Urinary bladder (tissue), 4 donors: ENCODE measurements at places on chromosomes 12 and 14.

DNA sequence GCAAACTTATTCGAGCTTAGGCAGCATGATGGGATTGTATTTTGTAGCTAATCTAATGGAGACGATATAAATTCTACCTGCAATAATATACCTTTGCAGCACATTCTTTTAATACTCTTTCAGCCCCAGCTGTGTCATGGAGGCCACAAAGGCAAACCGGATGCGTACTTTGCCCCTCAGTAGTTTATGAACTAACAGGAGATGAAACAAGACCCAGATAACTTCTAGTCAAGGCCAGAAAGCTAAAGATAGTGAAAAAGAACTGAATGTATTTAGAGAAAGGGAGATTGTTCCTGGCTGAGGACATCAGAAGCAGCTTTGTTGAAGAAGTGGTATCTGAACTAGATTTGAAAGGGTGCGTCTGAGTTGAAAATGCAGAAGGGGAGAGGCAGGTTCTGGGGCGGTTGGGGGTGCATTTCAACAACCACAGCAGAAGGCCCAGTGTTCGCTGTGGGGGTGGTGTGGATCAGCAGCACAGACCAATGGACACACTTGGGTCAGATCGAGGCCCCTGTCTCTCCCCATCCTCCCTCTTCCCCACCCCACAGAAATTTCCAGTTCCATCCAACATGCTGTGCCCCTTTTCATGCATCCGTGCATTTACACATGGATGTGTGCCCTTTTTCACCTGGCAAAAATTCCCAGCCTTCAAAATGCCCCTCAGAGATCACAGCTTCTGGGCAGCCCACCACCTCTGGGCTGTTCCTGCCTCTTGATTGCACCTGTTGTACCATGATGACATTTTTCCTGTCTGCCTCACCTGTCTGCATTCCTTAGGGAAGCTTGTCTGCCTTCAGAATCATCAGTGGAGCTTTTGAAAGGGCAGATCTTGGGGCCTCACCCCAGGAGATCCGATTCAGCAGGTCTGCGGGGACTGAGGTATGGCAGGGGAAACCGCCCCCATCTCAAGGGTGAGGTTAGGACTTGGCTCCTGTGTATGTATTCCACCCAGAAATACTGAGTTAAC, 2.2 kb downstream of the ZNF839 start:
- DNase-seq: no peak

GRCh38 chr12:26830783-26831551, 2.0 kb downstream of the ITPR2 start:
- no peak for DNase-seq

GRCh38 chr12:22268406-22268805, 66.1 kb downstream of the ST8SIA1 start:
- DNase-seq: no peak

- peak; percentile 5 for DNase-seq
These were observed 699 bp downstream of the KTN1 start for GRCh38 chr14:55580470-55581341.

- no peak for DNase-seq
These were observed 37.7 kb downstream of the CCDC175 start for GRCh38 chr14:59538936-59539335.

GRCh38 chr12:12195081-12195480, 71.8 kb downstream of the LRP6 start:
- no peak for DNase-seq

GRCh38 chr14:29805415-29806123, 122.1 kb downstream of the PRKD1 start:
- no peak for DNase-seq

GRCh38 chr12:131620946-131621681, 89.8 kb upstream of the SFSWAP start:
- no peak for DNase-seq
